ENCODE measurements at places on chromosomes 2 and 18. TPM values are rescaled to one million over a fixed set of nuclear protein-coding genes. Genes with fewer than 3 reads are reported as not detected.

The AGXT gene
- total RNA-seq, result under 0.01 TPM

The SCYGR4 gene
- not detected for total RNA-seq

The TGFA gene
- not detected for total RNA-seq

The OTOS gene
- not detected for total RNA-seq

The SOX11 gene
- total RNA-seq, result 0.66 TPM

The HOXD1 gene
- not detected for total RNA-seq

The WIPF1 gene
- total RNA-seq, result 10.5 TPM

The BMP10 gene
- not detected for total RNA-seq

The NCKAP1 gene
- total RNA-seq, result 206 TPM

The TUBA4B gene
- 0.11 TPM for total RNA-seq

The SSB gene
- 102 TPM for total RNA-seq

The SMAD7 gene
- total RNA-seq, result 33.1 TPM

The VWC2L gene
- under 0.01 TPM for total RNA-seq

The INHBB gene
- not detected for total RNA-seq

The PLEK gene
- total RNA-seq, result under 0.01 TPM

The SLC9A2 gene
- total RNA-seq, result not detected

The MAB21L4 gene
- total RNA-seq, result under 0.01 TPM

The INSIG2 gene
- total RNA-seq, result 13.0 TPM

The COBLL1 gene
- total RNA-seq, result 14.5 TPM

The GYPC gene
- total RNA-seq, result 82.4 TPM

The GCG gene
- total RNA-seq, result not detected

The SPHKAP gene
- total RNA-seq, result 1.2 TPM
